Upper lobe of left lung (tissue), 6 donors: ENCODE measurements at places on chromosomes 3 and 15. TPM values are rescaled to one million over a fixed set of nuclear protein-coding genes. Genes with fewer than 3 reads are reported as not detected.

The TNFSF10 gene
- 86.3 TPM for total RNA-seq

The IGSF10 gene
- 27.2 TPM for total RNA-seq

The LDHAL6B gene
- total RNA-seq: 2.1 TPM

DNA sequence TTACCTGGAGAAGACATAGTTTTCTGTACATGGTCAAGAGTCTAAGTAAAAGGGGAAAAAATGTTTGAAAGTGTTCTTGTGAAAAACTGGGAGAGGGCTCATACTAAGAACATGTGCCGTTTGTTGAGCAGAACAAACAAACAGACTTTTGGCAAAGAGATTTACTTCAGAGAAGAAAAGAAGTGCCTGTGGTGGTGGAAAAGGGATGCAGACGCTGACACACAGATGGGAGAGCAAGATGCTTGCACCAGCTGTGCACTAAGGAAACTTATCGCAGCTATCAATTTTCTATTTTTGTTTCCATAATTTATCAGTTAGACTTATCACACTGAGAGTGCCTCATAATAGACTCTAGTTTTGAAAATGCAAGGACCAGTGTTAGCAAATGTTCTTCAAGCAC is 259.6 kb upstream of the PDZRN3 start:
- H3K36me3 ChIP-seq: no peaks in the 10 kb centered on the region
- no peak overlapping the region for H3K4me3 ChIP-seq
- no peak for DNase-seq
- no peaks in the 10 kb centered on the region for H3K4me1 ChIP-seq

GRCh38 chr3:109926376-109926775 is 589.0 kb upstream of the DPPA4 start:
- H3K4me1 ChIP-seq: no peaks in the 10 kb centered on the region
- no peaks in the 10 kb centered on the region for H3K27me3 ChIP-seq
- H3K27ac ChIP-seq: no peak overlapping the region
- H3K36me3 ChIP-seq: no peaks in the 10 kb centered on the region

DNA sequence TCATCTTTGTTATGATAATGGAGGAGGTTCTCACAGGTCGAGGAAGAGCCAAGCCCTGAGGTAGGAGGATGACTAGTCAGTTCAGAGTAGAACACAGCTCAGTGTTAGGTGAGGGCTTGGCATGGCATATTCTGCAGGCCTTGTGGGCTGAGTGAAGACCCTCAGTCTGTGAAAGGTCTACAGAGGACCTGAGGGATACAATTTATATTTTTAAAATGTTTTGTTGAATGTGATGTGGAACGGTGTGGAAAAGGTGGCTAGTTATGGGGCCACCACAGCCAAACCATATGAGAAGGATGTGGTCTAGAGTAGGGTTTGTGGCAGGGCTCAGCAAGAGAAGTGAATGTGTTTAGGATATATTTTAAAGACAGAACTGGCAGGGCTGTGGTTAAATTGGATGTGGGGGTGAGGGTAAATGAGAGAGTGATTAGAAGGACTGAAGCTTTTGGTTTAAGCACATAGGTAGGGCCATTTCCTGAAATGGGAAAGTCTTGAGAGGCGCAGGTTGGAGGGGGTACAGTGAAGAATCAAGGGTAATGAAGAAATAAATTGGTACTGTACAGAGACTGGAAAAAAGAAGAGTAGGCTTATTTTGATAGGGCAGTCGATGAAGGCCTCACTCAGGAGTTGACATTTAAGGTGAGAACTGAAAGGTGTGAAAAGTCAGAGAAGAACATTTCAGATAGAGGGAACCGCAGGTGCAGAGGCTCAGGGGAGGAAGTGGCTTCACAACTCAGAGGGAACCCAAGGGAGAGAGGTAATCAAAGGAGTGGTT is 60.5 kb downstream of the SPTSSB start:
- H3K4me1 ChIP-seq: no peaks in the 10 kb centered on the region
- H3K27me3 ChIP-seq: no peaks in the 10 kb centered on the region
- no peaks in the 10 kb centered on the region for H3K36me3 ChIP-seq
- H3K4me3 ChIP-seq: no peak overlapping the region
- no peak for DNase-seq
- no peak overlapping the region for H3K27ac ChIP-seq
